ENCODE measurements at places on chromosomes 16 and 17. TPM values are rescaled to one million over a fixed set of nuclear protein-coding genes. Genes with fewer than 3 reads are reported as not detected.

DNA sequence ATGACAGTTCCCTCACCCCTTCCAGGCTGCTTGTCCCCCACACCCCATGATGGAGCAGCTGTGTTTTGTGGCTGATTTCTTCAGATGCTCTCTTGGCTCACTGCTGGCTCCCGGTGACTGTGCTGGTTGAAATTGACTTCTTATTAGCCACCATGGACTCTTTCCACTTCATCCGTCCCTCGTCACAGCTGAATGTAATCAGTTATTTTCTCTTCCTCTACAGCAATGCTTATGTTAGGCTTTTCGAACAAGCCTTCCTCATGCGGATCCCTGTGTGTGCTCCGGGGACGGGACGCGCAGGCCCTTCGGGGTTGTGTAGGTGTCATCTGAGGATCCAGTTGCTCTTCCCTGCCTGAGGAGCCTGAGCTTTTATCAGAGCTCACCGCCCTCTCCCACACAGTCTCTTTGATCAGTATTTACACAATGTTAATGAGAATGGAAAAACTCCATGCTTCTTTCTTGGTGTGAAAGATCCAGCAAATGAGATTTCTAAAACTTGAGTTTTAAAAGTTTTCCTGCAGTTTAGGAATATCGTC lies 87.5 kb downstream of the RPTOR start:
- no peak for DNase-seq
- H3K4me3 ChIP-seq: no peak overlapping the region
- H3K4me1 ChIP-seq: peaks cover 12% of the 10 kb centered on the region
- H3K27me3 ChIP-seq: no peaks in the 10 kb centered on the region
- peaks cover 6% of the 10 kb centered on the region for H3K36me3 ChIP-seq

DNA sequence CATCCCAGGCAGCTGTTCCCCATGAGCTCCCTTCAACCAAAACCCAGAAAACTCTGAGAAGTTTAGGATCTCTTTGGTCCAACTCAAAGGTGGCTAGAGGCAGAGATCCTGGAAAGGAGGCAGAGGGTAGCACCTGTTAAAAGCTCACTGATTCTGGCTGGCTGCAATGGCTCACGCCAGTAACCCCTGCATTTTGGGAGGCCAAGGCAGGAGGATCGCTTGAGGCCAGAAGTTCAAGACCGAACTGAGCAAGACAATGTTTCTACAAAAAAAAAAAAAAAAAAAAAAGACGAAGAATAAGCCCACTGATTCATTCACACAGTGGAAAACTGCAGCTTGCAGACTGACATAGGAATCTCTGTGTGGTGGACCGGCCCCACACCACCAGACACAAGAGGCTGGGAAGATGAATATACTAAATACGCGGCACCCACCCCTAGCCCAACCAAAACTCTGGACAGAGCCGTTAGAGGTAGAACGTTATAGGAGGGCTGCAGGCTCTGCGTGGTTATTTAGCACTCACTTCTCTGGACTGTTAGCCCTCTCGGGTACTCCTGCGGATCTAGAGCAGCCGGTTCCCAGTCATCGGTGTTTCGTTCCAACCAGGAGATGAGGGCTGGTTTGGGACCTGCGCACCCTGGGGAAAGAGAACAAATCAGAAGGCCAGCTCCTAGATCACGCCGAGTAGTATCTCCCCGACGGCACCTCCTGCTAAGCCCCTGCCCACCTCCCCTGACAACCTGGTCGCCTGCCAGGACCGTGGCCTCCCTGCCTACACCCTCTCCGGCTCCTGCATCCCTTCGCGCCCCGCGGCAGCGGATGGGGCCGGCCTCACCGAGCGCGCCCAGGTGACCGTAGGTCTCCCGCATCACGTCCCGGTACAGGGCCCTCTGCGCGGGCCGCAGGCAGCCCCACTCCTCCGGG lies 925 bp downstream of the ZNF689 start:
- H3K4me1 ChIP-seq: peaks cover 17% of the 10 kb centered on the region
- H3K27me3 ChIP-seq: no peaks in the 10 kb centered on the region
- DNase-seq: peak; percentile 56

- peaks cover 8% of the 10 kb centered on the region for H3K27me3 ChIP-seq
- H3K4me3 ChIP-seq: no peak overlapping the region
- H3K36me3 ChIP-seq: no peaks in the 10 kb centered on the region
- no peak overlapping the region for H3K27ac ChIP-seq
Observed at GRCh38 chr16:22648141-22648540, 137.4 kb downstream of the NPIPB5 start.

- H3K27me3 ChIP-seq: no peaks in the 10 kb centered on the region
- H3K4me3 ChIP-seq: no peak overlapping the region
- DNase-seq: no peak
- no peaks in the 10 kb centered on the region for H3K4me1 ChIP-seq
Observed at GRCh38 chr16:27474921-27475320, 72.9 kb downstream of the IL21R start.

DNA sequence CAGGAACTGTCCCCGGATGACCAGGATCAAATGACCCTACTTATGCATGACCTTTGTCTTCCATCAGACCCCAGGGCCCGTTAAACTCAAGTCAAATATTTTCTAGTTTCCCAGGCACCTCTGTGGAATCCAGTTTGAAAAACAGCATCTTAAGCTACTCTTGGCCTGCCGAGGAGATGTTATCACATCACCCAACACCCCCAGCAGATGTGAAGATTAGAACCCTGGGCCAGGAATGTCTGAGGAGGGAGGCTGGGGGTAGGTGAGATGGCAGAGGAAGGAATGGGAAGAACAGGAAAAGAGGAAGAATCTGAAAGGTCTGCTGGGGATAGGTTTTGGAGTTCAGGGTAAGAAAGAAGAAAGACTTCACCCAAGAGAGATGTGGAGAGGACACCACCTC lies 79.2 kb downstream of the AXIN2 start:
- H3K4me1 ChIP-seq: no peaks in the 10 kb centered on the region
- H3K36me3 ChIP-seq: no peaks in the 10 kb centered on the region
- no peak overlapping the region for H3K4me3 ChIP-seq
- peaks cover 12% of the 10 kb centered on the region for H3K27me3 ChIP-seq
- H3K27ac ChIP-seq: no peak overlapping the region

GRCh38 chr16:85912211-85912974 lies 13.4 kb downstream of the IRF8 start:
- peaks cover 64% of the 10 kb centered on the region for H3K36me3 ChIP-seq
- no peaks in the 10 kb centered on the region for H3K27me3 ChIP-seq
- H3K4me1 ChIP-seq: peaks cover 33% of the 10 kb centered on the region
- H3K4me3 ChIP-seq: no peak overlapping the region
- DNase-seq: no peak
- H3K27ac ChIP-seq: peak overlapping the region; percentile 71

DNA sequence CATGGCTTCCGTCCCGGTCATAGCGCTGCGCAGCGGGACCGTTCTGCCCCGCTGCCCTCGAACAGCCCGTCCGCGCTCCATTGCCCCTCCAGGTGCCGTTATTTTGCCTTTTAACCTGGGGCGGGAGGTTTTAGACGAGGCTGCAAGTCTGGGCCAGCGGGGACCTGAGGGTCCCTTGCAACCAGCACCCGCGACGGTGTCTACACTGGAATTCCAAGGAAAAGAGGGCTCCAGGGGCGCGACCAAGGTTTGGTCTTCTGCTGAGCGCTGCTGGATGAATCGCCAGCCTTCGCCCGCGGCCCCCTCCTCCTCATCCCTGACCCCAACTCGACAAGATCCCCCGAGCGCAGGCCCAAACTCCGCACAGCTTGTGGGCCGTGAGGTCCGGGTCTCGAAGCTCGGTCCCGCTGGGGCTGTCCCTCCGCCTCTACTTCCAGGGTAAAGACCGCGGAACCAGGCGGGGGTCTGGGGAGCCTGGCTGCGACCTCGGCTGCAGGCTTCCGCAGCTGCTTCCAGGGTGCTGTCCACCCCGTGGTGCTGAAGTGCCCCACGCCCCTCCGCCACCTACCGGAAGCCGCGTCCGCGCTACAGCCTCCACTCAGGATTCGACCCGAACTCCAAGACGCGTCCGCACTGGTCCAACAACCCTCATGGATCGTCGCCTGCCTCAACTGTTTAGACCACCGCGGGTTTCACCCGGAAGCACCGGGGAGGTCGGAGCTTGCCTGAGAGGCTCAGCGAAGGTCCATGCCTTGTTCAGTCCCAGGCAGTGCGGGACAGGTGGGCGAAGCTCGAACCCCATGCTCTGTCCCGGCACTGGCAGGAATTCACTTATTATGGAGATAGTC lies 10.1 kb upstream of the CA4 start:
- no peak overlapping the region for H3K4me3 ChIP-seq
- peaks cover 82% of the 10 kb centered on the region for H3K27me3 ChIP-seq
- H3K4me1 ChIP-seq: peaks cover 22% of the 10 kb centered on the region
- peaks cover 2% of the 10 kb centered on the region for H3K36me3 ChIP-seq

DNA sequence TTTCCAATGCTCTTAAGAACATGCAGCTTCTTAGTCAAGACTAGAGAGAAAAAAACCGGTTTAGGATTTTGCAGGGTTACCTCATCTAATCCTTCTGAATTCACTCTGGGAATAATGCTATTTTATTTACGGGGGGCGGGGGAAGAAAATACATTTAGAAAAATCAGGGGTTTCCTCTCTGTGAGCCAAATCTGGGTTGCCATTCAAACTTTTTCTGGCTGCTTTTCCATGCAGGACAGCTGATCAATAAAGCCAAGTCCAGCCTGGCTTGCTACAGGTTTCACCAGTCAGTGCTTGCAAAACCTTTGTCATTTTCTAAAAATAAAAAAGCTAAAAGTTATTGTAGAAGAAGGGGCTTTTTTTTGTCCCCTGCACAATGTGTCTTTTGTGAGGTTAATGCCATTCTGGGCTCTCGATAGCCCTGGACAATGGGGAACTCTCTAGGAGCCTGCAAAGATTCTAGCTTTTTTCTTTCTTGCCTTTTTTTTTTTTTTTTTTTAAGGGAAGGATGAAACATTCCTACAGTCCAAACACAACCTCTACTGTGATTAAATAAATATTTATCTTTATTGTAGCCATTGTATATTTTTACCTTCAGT lies 13.1 kb upstream of the ZFHX3 start:
- H3K4me3 ChIP-seq: no peak overlapping the region
- peaks cover 68% of the 10 kb centered on the region for H3K27me3 ChIP-seq
- no peaks in the 10 kb centered on the region for H3K36me3 ChIP-seq
- DNase-seq: no peak

DNA sequence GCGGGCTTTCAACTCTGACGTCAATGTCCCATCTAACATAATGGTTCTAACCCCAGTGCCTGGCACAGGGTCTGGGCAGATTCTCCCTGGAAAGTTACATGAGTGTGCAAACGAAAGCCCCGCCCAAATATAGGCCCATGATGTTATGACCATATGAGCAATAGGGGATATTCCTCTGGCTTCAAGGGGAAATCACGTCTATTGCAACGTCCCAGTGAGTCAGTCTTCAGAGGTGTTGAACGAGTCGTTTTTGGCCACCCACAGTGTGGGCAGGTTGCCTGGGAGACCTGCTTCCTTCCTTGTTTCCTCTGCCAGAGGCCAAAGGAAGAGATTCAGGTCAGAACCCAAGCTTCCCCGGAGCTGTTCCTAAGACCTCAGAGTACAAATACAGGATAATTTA lies 30.3 kb downstream of the PIK3R5 start:
- DNase-seq: peak; percentile 75
- H3K4me1 ChIP-seq: peaks cover 64% of the 10 kb centered on the region
- H3K27me3 ChIP-seq: no peaks in the 10 kb centered on the region
- H3K27ac ChIP-seq: peak overlapping the region; percentile 95

DNA sequence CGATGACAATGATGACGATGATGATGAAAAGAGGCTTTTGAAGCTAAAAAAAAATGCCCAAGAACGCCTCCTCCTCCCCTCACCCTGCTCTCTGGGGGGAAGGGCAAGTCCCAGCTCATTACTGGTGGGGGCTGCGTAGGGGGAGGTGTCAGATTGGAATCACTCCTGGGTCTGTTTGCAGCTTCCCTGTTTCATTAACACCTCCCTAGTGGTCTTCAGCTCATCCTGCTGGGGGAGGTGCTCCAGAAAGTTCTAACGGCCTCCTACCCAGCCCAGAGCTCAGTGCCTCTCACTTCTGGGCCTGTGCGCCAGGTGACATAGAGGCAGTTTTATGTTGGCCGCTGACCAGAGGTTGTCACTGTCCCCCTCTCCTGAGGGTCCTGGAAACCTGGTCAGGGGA lies 12.7 kb downstream of the MRM1 start:
- no peak overlapping the region for H3K4me3 ChIP-seq
- H3K27me3 ChIP-seq: no peaks in the 10 kb centered on the region
- H3K27ac ChIP-seq: no peak overlapping the region
- peaks cover 2% of the 10 kb centered on the region for H3K4me1 ChIP-seq
- peaks cover 2% of the 10 kb centered on the region for H3K36me3 ChIP-seq

- DNase-seq: peak; percentile 75
- no peaks in the 10 kb centered on the region for H3K27me3 ChIP-seq
- peak overlapping the region; percentile 98 for H3K27ac ChIP-seq
Observed at GRCh38 chr16:15961060-15961511, 11.7 kb downstream of the ABCC1 start.

GRCh38 chr16:11104168-11105037 lies 151.6 kb downstream of the SOCS1 start:
- no peaks in the 10 kb centered on the region for H3K27me3 ChIP-seq
- DNase-seq: no peak
- H3K4me3 ChIP-seq: no peak overlapping the region
- H3K4me1 ChIP-seq: peaks cover 55% of the 10 kb centered on the region
- peaks cover 7% of the 10 kb centered on the region for H3K36me3 ChIP-seq

DNA sequence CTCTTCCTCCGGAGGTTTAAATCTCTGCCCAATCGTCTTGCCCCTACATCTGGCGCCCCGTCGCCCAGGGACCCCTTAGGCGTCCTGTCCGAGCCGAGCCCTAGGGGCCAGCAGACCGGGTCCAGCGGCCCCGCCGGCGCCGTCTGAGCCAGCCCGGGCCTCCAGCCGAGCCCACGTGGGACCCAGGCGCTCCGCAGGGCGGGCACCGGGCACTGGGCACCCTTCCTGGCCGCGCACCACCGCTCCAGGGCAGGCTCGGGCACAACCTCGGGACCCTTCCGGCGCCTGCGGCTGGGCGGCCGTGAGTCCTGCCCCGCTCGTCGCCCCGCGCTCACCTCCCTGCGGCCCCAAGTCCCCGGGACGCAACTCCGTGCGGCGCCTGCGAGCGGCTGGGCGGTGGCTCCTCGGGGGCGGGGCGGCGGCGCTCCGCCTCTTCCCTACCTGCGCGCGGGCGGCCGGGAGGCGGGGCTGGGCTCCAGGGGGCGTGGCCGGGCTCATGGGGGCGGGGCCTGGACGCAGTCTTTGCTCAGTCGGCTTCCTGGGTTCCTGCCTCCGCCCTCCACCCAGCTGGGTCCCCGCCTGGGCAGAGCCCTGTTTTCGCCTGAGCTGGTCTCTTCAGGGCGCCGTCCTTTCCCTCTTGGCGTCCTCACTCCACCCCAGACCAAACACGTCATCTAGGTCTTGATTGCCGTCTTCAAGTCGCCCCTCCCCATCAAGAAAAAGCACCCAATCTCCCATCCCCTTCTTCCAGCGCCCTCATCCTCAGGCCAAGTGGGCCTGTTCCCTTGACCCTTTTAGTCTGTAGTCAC lies at the start of gene RHBDF2:
RHBDF2 (minus strand) TSS at position 406 of the 809 bp plus-strand sequence. CDS start 19,899 bp downstream, outside the sequence.
- DNase-seq: peak; percentile 97
- no peaks in the 10 kb centered on the region for H3K27me3 ChIP-seq
- H3K4me1 ChIP-seq: peaks cover 27% of the 10 kb centered on the region
- peak within 1 kb of the TSS; percentile 92 for H3K27ac ChIP-seq
- peaks cover 2% of the 10 kb centered on the region for H3K36me3 ChIP-seq

- peak; percentile 44 for DNase-seq
- H3K4me1 ChIP-seq: peaks cover 21% of the 10 kb centered on the region
- H3K27me3 ChIP-seq: no peaks in the 10 kb centered on the region
- H3K27ac ChIP-seq: no peak overlapping the region
Observed at GRCh38 chr17:20206068-20206467, 196.9 kb downstream of the SPECC1 start.

GRCh38 chr16:1159973-1160772 lies 7.3 kb downstream of the CACNA1H start:
- no peak for DNase-seq
- no peaks in the 10 kb centered on the region for H3K36me3 ChIP-seq
- H3K27me3 ChIP-seq: peaks cover 12% of the 10 kb centered on the region
- H3K4me3 ChIP-seq: no peak overlapping the region
- H3K4me1 ChIP-seq: no peaks in the 10 kb centered on the region

Gene C16orf86
- total RNA-seq: 1.8 TPM

Gene ARSG
- 5.0 TPM for total RNA-seq

Gene SLFN14
- 0.14 TPM for total RNA-seq
